ENCODE measurements at places on chromosomes 6 and 20.

- no peak for DNase-seq
Observed at GRCh38 chr6:38281126-38281525, 358.6 kb downstream of the BTBD9 start.

DNA sequence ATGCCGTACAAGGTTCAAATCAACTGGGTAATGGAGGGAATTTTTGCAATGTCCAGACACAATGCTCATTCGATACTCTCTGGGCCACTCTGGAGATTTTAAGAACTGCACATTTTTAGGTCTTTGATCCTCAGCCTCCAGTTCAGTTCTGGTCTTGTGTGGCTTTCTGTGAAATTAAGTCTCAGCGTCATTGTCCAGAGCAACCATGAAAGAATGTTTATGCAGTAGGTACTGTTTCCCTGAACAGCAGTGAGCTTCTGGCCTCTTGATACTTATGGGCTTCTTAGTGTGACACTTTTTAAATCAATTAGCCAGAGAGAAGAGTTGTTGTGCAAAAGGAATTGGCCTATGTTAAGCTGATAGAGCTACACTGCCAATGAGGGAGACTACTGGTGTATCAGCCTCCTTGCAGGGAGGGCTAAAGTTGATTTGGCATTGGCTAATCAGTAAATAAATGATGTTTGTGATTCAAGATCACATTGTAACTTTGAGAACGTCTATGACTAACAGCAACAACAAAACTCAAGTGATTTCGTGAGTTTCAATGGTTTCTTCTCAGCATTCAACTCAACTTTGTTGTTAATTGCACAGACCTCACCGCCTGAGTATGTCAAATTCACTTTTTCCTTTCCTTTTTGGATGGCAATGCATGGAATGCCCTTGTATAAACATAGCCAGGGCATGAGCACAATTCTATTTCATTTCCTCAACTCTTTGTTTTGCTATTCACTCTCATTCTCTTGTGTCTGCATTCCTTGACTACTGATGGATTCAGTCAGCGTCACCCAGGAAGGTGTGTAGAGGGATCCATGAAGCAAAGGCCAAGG, 85.1 kb downstream of the GJA1 start:
- DNase-seq: no peak

DNA sequence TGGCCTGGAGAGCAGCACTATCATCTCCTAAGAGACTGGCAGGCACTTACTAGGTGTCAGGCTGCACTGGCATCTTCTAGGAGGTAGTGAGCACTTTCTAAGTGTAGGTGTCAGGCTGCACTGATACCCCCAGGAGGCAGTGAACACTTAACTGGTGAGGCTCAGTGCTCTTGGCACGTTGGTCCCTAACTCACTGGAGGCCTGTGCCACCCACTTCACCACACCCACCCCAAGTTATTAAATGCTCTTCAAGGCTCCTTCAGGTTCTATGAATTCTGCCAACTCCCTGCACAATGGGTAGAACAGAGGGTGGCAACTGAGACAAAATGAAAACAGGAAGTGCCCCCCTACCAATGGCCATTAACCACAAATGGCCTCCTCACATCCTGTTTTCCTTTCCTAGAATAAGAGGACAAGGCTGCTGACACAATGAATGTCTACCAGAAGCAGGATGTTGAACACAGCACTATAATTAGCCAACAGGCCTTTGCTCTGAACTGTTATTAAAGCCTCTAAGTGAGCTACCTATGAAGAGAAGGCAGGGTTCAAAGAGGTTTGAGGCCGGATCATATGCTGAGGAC, 29.4 kb downstream of the NCOA5 start:
- DNase-seq: peak; percentile 10

- DNase-seq: no peak
Observed at GRCh38 chr6:47446669-47447330, 30.8 kb upstream of the CD2AP start.

GRCh38 chr6:131840441-131840840, 32.6 kb downstream of the ENPP1 start:
- no peak for DNase-seq

DNA sequence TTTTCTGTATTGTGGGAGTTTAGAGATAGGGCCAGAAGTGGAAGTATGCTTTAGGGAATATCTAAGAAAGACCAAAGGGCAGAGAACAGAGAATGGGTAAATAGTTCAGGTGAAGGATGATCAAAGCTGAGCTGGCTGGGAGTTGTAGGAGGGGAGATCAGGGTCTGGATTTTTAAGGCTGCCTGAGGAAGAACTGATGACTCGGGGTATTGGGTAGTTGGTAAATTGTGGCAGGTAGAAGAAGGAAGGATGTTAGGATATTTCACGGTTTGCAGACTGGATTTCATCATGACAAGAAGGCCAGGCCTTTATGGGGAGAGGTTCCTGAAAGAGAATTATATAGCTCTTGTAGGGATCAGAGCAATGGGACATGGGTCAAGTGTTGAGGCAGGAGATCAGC, 492.9 kb downstream of the UTRN start:
- DNase-seq: no peak

DNA sequence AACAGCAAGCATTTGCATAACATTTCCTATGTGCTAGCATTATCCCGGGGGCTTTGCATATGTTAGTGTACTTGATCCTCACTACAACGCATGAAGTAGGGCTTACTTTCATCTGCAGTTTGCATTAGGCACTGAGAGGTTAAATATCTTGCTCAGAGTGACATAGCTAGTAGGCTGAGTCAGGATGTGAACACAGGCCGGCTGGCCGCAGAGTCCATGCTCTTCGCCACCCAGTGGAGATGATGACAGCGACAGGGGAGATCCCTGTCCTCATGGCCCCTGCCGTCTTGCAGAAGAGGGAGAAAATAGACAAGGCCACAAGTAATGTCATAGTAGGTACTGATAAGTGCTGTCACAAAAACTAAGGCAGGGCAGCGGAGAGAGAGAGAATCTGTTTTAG, 46.9 kb downstream of the LYRM4 start:
- no peak for DNase-seq

- no peak for DNase-seq
Observed at GRCh38 chr20:61734733-61735502, 330.8 kb downstream of the TAF4 start.

DNA sequence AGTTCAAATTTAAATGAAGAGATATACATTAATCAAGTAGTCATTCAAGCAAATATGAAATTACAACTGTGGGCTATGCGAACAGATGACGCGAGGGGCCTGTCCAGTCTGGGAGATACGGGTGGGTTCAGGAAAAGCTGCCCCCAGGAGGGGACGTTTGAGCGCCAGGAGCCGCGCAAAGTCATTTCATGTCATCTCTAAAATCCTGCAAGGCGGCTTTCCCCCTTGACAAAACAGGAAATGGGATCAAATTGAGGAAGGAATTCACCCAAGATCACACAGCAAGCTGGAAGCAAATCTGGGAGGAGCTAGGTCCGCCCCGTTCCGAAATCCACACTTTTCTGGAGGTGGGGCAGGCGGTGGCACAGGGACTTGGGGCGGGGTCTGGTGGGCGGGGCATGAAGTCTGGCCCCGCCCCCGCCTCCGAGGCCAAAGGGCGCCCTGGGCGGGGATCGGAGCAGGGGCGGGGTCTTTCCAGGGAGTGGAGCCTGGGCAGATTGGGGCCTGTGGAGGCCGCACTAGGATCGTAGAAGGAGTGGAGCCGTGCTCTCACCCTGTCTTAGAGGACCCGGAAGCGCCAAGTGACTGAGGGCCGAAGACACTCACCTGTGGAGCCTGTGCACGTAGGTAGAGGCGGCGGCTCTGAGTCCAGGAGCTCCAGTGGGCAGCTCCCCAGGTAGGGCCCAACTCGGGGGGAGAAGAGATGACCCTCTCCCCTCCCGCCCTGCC, at the start of gene LPIN3:
TSS of gene LPIN3 (plus strand) at position 495 of the 729 bp plus-strand sequence. CDS start 4,983 bp downstream, outside the sequence.
- peak; percentile 48 for DNase-seq

DNA sequence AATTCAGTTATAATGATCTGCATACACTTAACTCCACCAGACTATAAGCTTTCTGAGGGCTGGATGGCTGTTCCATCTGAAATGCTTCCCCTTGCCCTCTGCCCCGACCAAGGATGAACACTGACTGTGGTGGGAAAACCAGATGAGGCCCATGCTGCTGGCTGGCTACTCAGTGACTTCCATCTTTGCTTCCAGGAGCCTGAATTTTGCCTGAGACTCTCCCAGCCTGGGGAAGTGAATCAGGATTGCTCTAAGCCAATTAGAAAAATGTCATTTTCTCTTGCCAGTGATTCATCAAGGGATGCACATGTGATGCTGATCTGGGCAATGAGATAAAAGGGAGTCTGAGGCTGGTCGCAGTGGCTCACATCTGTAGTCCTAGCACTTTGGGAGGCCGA, 1.7 kb upstream of the TOMM34 start:
- no peak for DNase-seq

DNA sequence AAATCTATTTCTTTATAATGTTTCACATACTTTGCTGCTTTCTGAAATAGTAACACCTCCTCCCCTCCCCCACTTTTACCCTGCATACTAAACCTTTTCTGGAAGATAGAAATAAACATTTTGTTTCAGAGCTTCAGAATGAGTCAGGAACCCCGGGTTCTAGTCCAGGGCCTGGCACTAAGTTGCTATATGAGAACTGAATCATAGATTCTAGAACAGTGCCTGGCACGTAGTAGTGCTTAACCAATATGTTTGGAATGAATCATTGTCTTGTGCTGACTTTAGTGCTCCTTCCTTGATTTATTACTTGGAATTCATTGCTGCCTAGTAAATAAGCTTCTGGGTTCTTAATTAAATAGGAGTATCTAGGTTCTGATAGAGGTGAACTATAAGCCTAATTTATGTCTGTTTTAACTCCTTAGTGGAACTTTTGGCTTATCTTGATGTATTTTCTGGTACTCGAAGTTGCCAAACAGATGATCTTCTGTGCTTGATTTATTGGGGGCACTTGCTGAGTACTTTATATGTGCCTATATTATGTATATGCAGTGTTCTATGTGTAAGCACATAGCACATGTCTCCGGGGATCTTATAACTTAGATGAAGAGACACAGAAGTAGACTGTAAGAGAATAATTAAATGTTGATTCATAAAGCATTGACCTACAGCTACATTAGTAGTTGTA, 18.6 kb downstream of the TAB2 start:
- peak; percentile 13 for DNase-seq

- DNase-seq: no peak
Observed at GRCh38 chr6:15712797-15713196, 50.0 kb upstream of the DTNBP1 start.

GRCh38 chr6:16789329-16790038, 28.2 kb upstream of the ATXN1 start:
- no peak for DNase-seq

DNA sequence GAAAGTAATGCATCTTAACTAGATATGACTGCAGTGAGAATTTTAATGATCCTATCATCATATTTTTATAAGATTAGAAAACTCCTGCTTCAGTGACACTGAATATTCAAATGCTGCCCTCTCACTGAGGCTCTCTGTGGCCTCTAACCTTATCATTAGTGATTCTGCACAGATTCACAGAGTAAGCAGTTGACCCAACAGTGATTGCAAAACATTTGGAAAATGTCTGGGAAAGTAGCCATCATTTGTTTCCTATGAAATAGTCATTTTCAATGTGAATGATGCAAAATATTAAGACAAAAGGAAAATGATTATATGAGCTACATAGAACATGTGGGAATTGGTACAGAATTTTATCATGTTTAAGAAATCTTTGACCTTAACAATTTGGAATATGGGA, 210.3 kb downstream of the TBX18 start:
- DNase-seq: no peak

DNA sequence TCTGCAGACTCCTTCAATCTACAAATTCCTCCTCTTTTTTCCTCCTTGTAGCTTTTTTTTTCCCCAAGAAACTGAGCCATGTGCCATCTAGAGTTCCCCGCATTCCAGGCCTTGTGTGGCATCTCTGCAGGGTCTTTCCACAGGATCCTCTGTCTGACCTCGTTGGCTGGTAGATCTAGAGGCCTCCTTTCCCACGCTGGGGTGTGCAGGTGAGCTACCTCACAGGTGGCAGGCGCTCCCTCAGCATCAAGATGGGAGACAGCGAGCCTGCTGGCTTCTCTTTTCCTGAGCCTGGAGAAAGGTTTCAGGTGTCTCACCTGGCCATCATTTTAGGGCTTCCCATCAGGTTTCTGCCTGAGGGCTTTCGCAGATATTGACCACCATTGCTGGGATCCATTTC, 9.6 kb upstream of the NELFCD start:
- DNase-seq: no peak

GRCh38 chr6:10363911-10364310, 51.0 kb downstream of the TFAP2A start:
- DNase-seq: no peak

DNA sequence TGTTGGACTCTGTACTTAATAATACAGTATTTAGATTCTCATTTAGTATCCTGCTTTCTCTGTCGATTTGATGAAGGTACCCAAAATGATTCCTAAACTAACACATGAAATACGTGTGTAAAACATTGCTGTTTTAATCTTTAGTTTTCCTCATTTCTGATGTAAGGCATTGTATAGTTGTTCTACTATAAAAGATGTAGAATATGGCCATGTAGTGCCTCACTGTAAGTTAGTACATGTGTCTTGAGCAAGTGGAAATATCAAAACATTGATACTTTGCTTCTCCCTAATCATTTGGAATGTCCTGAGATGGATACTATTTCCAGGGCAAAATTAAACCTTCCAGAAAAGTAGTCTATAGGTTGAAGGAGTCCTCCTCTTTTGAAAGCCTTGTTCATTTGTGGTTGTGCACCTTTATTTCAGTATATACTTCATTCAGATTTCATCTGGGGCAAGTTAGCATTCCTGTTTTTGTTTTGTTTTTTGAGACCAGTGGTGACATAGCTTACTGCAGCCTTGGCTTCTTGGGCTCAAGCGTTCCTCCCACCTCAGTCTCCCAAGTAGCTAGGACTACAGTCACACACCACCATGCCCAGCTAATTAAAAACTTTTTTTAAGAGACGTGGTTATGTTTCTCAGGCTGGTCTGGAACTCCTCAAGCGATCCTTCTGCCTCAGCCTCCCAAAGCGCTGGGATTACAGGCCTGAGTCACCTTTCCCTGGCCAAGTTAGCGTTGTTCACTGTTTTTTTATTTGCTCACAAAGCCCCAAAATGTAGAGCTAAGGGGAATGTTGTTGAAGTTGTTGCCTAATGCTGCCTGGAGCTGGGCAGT, 11.6 kb downstream of the SRSF3 start:
- DNase-seq: no peak

- no peak for DNase-seq
Observed at GRCh38 chr20:62835931-62836861, 19.3 kb downstream of the COL9A3 start.
